ENCODE measurements at places on chromosomes 2 and 18.

GRCh38 chr2:96153991-96154431, 8.8 kb upstream of the DUSP2 start:
- DNase-seq = no peak

GRCh38 chr2:102442967-102443828, 20.2 kb downstream of the IL18RAP start:
- no peak for DNase-seq

DNA sequence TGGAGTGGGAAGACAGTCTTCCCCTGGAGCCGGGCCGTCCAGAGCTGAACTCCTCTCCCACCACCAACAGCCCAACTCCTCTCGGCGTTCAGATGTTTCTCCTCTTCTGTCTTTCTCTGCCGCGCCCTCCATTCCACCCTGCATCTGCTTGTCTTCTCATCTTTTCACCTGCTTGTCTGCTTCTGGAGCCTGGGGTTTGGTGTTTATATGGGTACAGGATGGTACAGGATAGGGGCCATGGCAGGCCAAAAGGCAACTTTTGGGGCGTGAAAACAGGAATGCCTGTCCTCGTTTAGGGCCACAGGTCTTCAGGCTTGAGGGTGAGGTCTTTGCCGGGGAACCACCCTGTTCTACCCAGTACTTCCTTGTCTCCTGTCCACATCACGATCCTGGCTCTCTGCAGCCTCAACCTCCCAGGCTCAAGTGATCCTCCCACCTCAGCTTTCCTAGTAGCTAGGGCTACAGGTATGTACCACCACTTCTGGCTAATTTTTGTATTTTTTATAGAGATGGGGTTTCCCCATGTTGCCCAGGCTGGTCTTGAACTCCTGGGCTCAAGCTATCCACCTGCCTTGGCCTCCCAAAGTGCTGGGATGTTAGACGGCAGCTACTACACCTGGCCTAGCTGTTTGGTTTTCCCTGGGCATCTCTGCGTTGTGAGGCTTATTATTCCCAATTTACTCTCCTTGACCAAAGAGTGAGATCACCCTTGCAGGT, 60.8 kb upstream of the REL start:
- no peak for DNase-seq

DNA sequence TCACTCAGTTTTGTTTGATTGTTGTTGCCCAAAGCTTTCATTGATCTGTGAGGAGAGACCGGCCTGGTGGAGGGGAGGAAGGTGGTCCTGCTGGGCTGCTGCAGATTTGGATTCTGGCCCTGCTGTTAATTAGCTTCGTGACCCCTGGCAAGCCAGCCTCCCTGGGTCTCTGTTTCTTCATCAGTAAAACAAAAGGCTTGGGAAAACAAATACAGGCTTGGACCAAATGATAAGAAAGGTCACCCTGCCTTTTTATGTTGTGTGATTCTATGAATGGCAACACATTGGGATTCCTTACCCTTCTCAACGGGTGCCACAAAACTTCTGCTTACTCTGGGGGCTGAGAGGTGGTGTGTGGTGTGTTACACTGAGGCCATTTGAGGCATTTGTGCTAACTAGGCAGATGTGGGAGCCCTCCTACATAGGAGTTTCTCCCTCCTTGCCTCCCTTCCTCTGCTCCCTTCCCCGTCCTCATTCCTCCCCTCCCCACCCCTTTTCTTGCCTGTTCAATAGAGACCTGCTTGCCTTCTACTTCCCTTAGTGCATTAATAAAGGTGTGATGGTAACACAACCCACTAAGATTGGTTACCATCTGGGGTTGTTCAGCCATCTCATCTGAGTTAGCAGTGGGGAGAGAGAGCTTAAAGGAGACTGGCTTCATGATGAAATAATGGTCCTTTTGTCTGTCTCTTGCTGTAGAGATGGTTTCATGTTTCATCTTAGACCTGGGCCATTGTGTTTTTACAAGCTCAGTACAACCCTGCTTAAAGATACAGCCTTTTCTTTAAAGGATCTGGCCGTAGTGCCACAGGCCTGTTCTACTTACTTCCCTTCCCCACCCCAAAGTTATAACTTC, 96.2 kb downstream of the TANC1 start:
- peak; percentile 26 for DNase-seq

GRCh38 chr18:48534364-48534763, 4.5 kb upstream of the CTIF start:
- no peak for DNase-seq

DNA sequence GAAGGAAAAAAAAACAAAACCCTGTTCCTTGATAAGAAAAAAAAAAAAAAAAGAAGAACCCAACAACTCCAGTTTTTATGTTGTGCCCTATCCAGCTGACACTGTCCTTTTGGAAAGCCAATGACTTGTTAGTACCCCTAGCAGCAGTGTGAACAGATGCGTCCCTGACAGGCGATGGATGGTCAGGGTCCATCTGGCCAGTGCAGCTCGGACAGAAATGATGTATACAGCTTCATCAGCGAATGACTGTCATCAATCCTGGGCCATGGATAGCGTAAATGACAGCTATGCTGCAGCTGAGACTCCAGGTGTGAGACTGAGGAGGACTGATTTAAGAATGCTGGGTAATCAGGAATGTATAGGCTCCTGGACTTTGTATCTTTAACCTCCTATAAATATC, 318.8 kb upstream of the FIGN start:
- no peak for DNase-seq

DNA sequence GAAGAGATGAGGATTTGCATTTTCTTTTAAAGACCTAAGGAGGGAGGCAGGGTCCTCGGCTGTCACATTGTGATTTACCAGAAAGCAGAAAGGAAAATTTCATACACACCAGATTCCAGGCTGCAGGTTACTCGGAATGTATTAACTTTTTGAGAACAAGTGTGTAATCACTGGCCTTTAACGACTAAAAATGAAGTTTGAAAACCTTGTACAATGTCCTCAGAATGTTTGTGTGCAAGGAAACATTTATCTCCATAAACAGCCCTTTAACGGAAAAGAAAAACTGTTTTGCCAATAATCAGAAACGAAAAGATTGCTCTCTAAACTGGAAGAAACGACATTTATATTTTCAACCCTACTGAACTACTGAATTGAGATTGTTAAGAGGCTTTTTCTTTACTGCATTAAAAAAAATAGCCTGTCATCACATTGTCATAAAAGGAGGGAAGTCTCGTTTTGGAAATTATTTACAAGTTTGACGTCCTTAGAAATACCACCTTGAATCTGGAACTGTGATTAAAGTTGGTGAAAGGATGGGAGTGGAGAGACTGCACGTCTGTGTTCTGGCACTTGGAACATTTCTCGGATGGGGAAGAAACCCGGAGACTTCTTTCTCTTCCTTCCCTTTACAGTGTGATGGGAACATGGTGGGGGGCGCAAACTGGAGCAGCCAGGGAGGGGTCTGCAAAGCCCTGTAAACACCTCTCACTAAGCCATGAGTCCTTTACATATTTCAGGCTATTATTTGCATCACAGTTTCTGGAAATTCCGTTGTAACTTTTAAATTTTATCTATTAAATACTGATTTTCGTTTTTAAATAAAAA, 134.1 kb upstream of the SIX3 start:
- no peak for DNase-seq

GRCh38 chr2:147223553-147224060, 621.2 kb upstream of the ACVR2A start:
- DNase-seq = peak; percentile 85

DNA sequence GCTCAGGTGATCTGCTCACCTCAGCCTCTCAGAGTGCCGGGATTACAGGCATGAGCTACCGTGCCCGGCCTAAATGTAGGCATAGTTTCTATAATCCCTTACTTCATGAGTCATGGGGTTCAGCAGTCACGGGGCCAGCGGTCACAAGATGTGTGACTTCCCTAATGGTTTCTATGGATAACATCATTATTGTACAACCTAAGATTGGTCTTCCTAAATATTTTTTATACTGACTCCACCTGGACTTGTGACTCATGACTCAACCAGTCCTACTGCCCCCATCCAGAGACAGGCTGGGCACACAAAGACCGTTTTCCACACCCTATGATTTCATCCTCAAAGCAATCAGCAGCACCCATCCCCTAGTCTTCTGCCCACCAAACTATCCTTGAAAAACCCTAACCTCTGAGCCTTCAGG, 15.9 kb downstream of the FAM210A start:
- no peak for DNase-seq

- DNase-seq = no peak
These were observed 167.7 kb downstream of the ANAPC1 start for GRCh38 chr2:111715987-111716904.

GRCh38 chr2:10240161-10240681, 62.5 kb upstream of the HPCAL1 start:
- DNase-seq = no peak

DNA sequence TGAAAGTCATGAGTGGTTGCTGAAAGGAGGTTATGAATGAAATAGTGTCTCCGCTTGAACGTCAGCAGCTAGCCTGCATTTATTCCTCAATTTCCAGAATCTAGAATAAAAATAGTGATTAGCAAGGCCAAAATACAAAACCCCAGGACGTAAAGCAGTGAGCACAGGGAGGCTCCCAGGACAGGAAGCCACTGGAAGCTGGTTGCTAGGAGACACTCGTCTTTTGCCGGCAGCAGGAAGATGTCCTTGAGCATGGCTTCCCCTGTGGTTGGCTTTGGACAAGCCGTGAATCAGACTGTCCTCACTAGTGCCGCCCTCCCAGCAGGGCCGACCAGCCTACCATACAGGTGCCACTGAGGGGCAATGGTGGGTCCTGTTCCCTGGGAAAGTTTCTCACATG, 374.4 kb downstream of the MTX2 start:
- peak; percentile 82 for DNase-seq

- no peak for DNase-seq
These were observed 116.0 kb upstream of the CCDC195 start for GRCh38 chr2:224832207-224832606.

- no peak for DNase-seq
These were observed 76.6 kb downstream of the NEB start for GRCh38 chr2:151657667-151658076.

DNA sequence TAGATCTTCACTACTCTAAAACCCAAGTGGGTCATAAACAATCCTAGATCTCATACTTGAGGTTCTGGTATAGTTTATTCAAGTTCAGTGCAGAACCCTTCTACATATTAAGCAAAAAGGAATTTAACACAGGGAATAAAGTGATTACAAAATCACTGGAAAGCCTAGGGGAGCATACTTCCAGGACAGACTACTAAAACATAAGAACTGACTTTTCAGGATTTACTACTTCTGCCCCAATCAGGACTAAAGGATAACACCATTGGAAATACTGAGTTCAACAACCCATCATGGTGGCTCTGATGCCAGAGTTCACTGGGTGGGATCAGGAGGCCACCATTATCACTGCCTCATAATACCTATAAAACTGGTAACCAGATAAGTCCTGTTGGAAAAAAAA, 123.6 kb downstream of the DNAH7 start:
- no peak for DNase-seq

GRCh38 chr2:65548576-65549256, 116.3 kb upstream of the SPRED2 start:
- no peak for DNase-seq

DNA sequence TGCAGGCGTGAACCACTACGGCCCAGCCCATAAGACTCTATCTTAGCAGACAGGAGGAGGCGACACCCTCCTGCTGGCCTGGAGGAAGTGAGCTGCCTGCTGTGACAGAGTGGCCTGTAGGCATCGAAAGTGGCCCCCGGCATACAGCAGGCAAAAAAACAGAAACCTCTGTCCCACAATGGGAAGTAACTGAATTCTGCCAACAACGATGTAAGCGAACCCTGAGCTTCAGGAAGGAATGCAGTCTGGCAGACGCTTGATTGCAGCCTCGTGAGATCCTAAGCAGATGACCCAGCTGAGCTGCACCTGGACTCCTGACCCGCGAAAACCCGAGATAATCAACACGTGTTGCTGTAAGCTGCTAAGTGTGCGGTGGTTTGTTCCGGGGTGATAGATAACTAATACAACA, 13.6 kb downstream of the MRO start:
- DNase-seq = peak; percentile 54

DNA sequence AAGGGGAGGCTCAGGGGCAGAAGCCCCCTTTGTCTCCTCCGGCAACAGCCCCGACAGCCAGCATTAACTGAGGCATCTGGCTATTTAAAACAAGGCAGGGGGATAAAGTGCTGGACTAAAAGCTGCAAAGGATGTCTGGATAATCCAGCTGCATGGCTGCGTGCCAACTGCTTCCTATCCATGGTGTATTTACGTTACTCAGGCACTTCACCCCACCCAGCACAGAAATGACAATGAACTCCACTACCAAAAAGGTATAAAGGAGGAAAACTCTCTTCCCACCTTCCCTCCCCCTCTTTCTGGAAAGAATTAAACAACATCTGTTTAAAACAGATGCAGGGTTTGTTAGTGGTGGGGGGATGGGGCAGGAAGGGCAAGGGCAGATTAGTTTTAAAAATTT, 82.5 kb downstream of the SPRED2 start:
- peak; percentile 62 for DNase-seq

GRCh38 chr2:221203856-221204255, 368.2 kb downstream of the EPHA4 start:
- peak; percentile 46 for DNase-seq

DNA sequence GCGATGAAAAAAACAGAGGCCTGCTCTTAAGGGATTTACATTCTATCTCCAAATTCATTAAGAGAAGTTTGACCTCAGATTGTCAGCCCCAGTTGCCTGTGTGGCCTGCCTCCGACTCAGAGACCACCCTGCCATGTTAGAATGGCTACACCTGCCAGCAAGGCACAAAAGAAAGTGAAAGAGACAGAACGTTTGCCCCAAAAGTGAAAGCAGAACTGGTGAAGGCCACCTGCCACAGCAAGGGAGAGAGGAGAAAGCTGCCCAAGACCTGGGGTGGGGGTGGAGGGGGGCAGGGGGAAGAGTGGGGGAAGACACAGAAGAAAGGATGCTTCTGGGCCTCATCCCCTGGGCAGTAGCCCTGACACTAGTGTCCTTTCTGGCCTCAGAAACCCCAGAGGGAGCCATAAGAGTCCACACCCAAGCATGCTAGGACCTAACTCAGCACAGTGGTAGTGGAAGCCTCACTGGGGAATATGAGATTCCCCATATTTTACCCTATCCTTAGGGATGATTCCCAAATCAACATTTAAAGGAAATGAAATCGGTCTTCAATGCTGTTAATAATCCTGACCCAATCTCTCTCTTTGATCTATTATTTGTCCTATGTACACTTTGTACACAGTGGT, 389.7 kb downstream of the TXNL1 start:
- no peak for DNase-seq

GRCh38 chr2:222613715-222614331, 42.1 kb downstream of the FARSB start:
- DNase-seq = peak; percentile 46

- DNase-seq = no peak
These were observed 11.5 kb downstream of the NMUR1 start for GRCh38 chr2:231518771-231519170.

Measured in NCI-H146 (cell line).